Fibroblast of skin of left quadriceps (primary cell): ENCODE measurements at places on chromosomes 12 and 14.

DNA sequence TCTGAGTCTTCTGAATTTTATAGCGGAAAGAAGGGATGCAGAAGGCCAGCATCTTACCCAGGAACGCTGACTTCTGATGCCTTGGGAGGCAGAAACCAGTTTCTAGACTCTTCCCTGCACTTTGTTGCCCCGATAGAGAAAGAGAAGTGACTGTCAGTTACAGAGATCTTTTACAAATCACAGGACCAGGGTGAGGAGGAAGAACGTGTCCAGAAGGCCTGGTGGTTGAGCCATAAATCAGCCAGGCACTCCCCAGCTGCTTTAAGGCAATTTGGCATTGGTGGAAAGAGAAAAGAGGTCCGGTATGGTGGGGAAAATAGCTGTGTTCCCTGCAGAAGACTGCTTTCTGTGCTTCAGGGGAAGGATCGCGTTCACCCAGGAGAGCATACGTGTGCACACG lies 88.7 kb upstream of the KCNA1 start:
- DNase-seq: no peak

- DNase-seq: no peak
Measured at GRCh38 chr14:60722107-60722356, 2.1 kb downstream of the SIX4 start.

- DNase-seq: peak; percentile 58
Measured at GRCh38 chr14:91154851-91155625, 41.2 kb downstream of the DGLUCY start.

DNA sequence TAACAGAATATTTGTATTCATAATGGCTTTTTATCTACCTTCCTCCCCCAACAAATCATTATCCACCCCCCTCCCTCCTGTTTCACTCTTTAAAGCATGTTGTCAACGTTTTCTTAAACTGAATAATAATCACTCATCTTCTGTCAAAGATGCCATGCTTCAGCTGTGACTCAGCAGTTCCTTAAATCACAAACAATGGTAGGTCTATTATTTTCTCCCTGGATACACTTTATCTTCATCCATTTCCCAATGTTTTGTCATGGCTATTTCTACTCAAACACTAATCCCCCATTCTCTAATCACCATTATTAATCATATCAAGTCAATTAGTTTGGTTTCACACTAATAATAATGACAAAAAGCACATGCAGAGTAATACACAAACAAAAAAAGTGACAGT lies 6.5 kb downstream of the CLEC12B start:
- DNase-seq: no peak

- DNase-seq: no peak
Measured at GRCh38 chr12:126608607-126609175, 1543.5 kb downstream of the AACS start.

DNA sequence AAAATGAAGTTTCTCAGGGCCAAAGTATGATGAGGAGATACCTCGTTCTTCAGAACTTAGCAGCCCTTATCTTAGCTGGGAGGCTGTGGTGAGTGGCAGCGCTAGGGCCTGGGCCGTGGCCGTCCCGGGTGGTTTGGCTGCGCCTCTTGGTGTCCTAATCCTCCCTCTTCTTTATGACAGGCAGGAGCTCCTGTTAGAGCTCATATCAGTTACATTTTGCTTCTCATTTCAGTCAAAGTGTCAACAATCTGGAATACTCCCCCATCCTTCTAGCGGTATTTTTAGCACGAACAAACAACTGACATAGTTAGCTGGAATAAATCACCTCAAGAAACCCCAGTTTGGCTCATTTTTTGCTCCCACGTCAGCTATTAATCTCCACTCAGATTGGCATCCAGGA lies 188.8 kb downstream of the TTC7B start:
- DNase-seq: no peak

DNA sequence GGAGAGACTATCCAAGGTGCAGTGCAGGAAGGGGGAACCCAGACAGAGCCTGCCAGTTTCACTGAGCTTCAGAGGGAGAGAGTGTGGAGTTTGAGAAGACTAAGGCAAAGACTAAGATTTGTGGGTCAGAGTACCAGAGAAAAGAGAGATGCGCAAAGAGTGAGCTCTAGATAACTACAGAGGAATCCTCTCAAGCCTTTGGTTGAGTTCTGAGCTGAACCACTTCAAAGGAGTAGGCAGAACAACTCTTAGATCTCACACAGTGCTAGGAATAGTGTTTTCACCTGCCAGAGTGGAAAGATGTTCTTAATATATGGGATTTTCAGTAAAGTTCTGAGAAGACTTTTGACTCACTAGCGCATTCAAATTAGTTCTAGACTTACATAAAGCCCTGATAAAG lies 10.7 kb upstream of the M6PR start:
- no peak for DNase-seq

DNA sequence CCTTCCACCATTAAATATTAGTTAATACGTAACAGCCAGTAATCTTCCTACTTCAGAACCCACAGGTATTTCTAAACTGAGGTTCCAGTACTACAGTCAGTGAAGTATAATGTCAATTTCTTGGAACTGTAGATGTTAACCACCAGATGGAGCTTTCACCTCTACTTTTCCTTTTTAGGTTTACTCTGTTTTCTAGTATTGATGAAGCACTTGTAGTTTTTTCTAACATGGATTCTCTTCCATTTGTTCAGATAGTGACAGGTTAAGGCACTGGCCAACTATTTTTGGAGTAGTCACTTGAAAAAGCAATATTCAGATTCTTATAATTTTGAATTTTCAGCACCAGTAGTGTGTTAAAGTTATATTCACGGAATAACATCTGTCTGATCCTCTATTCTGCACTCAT lies 4.6 kb upstream of the SEC23A start:
- DNase-seq: peak; percentile 15

DNA sequence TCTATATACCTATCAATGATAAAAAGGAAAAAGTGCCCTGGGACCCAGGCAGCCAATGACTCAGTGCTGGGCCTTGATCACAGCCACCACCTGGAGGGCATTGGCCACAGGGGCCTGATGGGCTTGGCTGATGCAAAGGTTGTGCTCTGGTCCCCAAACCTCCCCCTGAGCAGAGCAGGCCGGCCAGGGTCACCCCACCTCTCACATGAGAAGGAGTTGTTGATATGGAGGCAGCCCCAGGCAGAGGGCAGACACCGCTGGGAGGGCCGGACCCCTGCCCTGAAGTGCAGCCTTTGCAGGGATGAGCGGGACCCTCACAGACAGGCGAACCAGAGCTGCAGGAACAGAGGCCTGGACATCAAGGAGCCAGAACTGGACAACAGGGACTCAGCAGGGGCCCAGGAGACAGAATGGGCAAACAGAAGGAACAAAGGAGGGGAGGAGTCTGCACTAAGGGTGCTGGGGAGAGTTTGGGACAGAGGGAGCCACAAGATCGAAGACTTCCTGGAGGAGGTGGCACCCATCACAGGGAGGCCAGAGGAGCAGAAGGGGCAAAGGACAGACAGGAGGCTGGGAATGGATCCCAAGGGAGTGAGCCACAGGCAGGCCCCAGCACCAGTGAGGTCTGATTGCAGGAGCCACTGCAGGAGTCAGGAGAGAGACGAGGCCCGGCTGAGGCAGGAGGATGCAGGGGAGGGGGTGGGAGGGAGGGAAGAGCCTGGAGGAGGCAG lies 105.0 kb downstream of the TNFAIP2 start:
- no peak for DNase-seq

- no peak for DNase-seq
Measured at GRCh38 chr12:56162468-56163290, 4.5 kb downstream of the MYL6 start.

DNA sequence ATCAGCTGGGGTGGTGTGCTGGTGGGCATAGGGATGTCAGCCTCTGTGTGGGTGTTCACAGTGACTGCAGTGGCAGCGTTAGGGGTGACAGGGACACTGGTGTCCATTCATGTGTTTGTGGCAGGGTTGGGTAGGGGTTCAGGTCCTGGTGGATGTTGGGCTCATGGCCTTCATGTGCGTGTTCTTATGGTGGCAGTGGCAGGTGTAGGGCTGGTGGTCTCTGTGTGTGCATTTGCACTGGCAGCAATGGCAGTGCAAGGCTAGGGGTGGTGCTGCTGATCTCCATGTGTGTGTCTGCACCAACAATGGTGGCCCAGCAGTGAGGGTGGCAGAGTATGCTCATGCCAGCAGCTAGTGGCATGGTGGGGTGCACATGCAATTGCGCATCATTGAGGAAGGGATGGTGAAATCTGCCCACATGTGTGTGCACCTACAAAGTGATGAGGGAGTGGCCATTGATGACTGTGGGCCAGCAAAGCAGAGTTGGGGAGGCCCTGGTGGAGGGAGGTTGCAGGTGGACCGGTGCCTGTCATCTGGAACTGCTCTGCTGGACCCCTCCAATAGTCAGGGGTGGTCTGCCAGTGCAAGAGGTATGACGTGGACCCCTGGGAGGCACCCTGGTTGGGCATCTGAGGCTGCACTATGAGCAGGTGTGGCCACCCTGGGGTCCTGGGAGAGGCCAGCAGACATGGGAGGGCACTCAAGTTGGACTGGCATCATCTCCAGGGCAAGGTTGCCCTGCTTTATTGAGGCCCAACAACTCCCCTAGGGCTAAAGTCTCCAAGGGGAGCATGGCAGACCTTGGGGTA lies 182.9 kb downstream of the TTC6 start:
- DNase-seq: no peak

- no peak for DNase-seq
Measured at GRCh38 chr14:90453401-90453951, 56.6 kb downstream of the CALM1 start.

GRCh38 chr14:92969871-92970270 lies 46.9 kb downstream of the CHGA start:
- no peak for DNase-seq

- no peak for DNase-seq
Measured at GRCh38 chr12:46982629-46983392, 96.6 kb upstream of the PCED1B start.

GRCh38 chr12:1819571-1819970 lies 794 bp upstream of the LRTM2 start:
- no peak for DNase-seq

GRCh38 chr12:25771041-25771440 lies 187.4 kb upstream of the RASSF8 start:
- no peak for DNase-seq

DNA sequence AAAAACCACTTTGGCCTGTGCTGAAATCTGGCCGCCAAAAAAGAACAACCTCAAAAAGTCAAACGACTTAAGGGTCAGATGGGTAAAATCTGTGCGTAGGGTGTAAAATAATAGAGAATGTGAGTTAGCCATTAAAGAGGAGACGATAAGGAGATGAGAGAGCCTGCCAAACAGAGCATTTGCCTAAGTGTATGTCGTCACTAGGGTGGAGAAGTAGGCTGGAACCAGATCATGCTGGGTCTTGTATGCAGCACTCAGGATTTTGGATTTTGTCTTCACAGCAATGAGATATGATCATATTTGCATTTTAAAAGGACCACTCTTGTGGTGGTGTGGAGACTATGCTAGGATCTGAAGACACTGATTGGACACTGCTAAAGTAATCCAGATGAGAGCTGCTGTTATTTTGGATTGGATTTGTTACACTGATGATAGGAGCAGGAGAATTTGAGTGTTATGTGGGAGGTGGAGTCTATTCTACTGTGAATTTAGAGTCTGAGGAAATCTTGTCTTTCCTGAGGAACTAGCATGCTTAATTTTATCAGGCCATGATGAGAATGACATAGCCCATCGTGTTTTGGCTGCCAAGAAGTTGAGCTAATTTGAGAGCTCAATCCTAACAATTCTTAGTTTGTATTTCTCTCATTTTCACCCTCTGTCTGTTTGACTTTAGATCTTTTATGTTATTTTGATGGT lies 24.8 kb upstream of the DBX2 start:
- DNase-seq: no peak

DNA sequence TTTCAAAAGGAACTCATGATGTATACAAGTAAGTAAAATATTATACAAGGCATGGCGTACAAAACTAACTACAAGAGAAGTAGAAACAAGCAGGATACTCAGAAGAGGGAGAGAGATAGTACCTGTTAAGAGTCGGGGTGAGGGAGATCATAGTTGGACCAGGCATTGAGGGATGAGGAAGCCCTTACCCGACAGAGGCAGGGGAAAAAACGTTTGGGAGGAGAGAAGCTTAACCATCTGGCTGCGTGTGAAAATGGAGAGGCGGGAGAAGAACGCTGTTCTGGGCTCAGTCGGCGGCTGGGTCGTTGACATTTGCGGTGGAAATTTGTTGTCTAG lies 575 bp upstream of the FMNL3 start:
- DNase-seq: no peak

DNA sequence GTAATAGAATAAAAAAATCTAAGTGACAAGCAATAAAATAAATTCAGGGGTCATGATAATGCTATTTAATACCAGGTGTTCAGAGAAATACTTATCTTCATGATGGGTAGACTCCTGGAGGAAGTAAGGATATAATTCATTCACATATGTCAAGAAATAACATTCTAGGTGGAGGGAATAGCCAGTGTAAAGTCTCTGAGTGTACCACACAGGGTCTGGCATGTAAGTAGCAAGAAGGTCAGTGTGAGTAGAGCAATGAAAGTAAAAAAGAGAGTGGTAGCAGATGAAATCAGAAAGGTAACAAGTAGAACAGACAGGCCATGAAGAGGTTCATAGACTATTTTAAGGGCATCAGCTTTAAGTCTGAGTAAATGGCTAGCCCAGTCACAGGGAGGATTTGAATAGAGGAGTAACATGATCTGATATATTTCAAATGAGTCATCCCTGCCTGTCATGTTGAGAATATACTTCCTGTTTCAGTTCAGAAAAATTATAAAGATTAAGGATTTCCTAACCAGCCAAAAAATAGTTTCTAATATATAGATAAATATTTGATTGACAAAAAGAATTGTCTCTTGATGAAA lies 519.9 kb downstream of the C12orf50 start:
- peak; percentile 17 for DNase-seq

DNA sequence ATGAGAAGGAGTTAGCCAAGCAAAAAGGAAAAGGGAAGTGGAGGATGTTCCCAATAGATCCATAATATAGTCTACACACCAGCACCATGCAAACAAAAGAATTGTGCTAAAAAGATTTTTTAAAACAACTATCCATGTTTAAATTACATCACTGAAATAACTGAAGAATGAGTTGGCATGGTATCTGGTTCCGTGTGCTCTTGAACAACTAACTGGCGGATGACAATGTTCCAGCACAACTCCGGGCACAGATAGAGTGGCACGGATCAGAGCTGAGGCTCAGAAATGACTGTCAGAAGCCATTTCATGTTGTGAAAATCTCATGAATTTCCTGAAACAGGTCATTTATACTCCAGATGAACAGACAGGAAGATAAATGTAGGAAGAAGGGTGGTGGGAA lies 153.1 kb downstream of the HMGA2 start:
- no peak for DNase-seq

DNA sequence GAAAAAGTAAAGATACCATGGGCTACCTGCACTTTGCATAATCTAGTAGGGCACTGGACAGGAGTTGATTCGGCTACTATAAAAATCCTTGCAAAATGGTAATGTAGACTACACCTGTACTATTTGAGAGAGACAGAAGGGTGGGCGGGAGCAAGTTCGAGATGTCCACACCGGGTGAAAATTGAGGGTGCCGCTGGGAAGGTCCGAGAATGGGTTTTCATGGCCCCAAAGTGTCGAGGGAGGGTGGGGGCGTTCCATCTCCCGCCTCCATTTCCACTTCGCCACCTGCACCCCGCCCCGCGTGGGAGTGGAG lies 648 bp downstream of the SNX6 start:
- no peak for DNase-seq
